ENCODE measurements at places on chromosomes 1 and 21.

GRCh38 chr21:44370027-44370735 is 16.8 kb downstream of the TRPM2 start:
- DNase-seq = no peak

GRCh38 chr1:36715797-36716196 is 233.1 kb upstream of the CSF3R start:
- DNase-seq = no peak

DNA sequence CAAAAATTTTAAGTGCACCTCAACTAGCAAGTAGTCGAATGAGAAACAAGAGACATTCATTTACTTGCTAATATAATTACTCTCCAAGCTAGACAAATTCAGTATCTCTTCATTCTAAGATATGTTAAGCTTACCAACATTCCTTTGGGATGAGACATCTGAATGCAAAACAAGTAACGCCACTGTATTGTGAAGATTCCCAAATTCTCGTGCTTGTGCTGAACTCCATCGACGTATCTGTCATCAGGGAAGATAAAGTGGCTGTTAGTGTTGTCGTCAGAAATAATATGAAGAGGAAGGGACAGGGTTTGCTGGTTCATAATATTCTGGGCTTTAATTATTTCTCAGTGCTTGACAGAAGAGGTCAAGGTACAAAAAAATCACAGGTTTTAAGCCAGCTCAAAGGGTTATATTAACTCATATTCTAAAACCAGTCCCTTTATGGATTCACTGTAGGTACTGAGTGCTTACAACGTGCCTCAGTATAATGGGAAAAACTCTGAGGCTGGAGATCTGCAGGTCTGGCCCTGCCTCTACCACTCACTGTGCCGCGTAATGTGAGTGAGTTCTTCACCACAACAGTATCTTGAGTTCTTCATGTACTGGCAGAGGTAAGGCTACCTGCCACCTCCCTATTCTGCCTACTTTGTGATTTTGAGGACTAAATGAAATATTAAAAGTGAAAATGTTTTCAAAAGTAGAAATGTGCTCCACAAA is 42.0 kb downstream of the PCSK9 start:
- DNase-seq = no peak

DNA sequence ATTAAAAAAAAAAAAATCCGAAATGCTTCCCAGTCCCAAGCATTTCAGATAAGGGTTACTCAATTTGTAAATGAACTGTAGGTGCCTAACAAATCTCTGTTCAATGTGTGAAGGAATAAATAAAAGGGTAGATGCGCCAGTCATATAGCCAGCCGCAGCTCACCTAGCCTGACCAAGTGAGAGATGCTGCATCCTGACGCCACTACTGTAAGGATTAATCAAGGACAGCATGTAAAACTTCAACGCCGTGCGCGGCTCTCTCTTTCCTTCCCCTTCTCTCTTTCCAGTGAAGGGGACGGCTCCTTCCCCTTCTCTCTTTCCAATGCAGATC is 441 bp downstream of the PPT1 start:
- no peak for DNase-seq

- no peak for DNase-seq
These were observed 7.4 kb upstream of the INKA2 start for GRCh38 chr1:111746614-111746999.

- DNase-seq = peak; percentile 75
These were observed 3.9 kb upstream of the PGLYRP4 start for GRCh38 chr1:153352523-153352922.

- no peak for DNase-seq
These were observed 331.1 kb downstream of the PTPRC start for GRCh38 chr1:198969981-198970380.

DNA sequence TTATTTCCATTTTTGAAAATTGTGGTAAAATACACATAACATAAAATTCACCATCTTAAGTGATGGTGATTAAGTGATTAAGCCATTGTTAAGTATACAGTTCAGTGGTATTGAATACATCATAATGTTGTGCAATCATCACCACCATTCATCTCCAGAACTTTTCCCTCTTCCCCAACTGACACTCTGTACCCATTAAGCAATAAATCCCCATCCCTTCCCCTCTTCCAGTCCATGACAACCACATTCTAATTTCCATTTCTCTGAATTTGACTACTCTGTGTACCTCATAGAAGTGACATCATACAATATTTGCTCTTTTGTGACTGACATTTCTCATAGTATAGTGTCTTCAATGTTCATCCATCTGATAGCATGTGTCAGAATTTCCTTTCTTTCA is 124.8 kb downstream of the DISC1 start:
- no peak for DNase-seq

DNA sequence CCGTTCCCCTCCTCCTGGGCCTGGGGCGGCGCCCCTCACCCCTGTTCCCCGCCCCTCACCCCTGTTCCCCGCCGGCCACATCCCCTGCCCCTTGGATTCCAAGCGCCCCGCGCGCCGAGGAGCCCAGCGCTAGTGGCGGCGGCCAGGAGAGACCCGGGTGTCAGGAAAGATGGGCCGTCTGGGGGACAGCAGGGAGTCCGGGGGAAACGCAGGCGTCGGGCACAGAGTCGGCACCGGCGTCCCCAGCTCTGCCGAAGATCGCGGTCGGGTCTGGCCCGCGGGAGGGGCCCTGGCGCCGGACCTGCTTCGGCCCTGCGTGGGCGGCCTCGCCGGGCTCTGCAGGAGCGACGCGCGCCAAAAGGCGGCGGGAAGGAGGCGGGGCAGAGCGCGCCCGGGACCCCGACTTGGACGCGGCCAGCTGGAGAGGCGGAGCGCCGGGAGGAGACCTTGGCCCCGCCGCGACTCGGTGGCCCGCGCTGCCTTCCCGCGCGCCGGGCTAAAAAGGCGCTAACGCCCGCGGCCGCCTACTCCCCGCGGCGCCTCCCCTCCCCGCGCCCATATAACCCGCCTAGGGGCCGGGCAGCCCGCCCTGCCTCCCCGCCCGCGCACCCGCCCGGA is at the start of gene TP73:
Gene TP73 (plus strand): TSS at position 587 of the 618 bp plus-strand sequence. CDS start 29,850 bp downstream, outside the sequence.
- DNase-seq = no peak

- no peak for DNase-seq
These were observed 75.4 kb downstream of the SH3BGR start for GRCh38 chr21:39527067-39527595.
